ENCODE measurements at places on chromosomes 11 and 22. TPM values are rescaled to one million over a fixed set of nuclear protein-coding genes. Genes with fewer than 3 reads are reported as not detected.
A peak's percentile ranks its signal among the peaks of the same experiment; 100 is the strongest.

- DNase-seq = peak; percentile 97
Measured at GRCh38 chr22:44026630-44027511, 2.8 kb downstream of the PARVB start.

GRCh38 chr22:33459137-33459536 lies 401.0 kb upstream of the SYN3 start:
- DNase-seq = no peak

GRCh38 chr11:133681901-133682300 lies 149.6 kb upstream of the OPCML start:
- no peak for DNase-seq

GRCh38 chr11:89182773-89183518 lies 5.3 kb downstream of the TYR start:
- DNase-seq = peak; percentile 64

Gene MYEOV
- polyA plus RNA-seq = 8.7 TPM

DNA sequence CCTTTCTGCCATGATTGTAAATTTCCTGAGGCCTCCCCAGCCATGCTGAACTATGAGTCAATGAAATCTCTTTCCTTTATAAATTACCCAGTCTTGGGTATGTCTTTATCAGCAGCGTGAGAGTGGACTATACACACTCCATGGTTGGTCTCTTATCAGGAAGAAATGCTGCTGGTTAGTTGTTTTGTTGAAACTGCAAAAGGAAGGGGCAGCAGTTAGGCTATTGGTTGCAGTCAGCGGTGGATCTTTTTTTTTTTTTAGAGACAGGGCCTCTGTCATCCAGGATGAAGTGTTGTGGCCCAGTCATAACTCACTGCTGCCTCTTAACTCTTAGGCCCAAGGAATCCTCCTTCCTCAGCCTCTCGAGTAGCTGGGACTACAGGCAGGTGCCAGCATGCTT lies 51.7 kb downstream of the HSD17B12 start:
- no peak for DNase-seq

Gene MOGAT2
- polyA plus RNA-seq = not detected

Gene CADM1
- polyA plus RNA-seq = 0.83 TPM

DNA sequence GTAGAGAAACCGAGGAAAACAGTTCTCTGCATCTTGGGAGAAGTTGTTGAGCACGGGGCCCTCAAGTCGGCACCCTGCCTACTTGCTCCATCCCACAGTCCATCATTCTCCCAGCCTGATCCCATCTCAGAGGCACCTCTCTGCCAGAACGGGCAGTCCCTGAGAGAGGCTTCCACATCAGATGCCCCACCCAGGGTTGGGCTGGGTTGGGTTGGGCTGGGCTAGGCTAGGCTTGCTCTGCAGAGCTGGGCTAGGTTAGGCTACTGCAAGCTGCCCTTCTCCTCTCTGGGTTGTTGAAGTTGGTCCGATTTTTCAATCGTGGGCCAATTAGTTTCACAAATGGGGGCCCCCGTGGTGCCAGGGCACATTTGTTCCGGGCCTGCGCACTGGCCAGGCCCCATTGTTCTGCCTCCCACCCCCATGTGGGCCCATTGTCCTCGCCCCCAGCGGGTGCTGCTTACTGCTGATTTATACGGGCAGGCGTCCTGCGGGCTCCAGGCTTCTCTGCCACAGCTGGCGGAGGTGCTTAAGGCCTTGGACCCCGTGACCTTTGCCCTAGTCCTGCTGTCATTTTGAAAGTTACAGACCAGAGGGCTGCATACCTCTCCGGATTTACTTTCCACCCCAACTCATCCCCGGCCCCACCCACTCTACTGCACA lies 63.7 kb upstream of the NNMT start:
- no peak for DNase-seq

- peak; percentile 7 for DNase-seq
Measured at GRCh38 chr11:130787973-130788570, 128.2 kb downstream of the SNX19 start.

- DNase-seq = peak; percentile 69
Measured at GRCh38 chr11:46918083-46918787, at the start of gene LRP4. TSS of gene LRP4 (minus strand) at chr11:46918550. CDS start at chr11:46918379, 171 bp downstream.

Gene PACSIN2
- 36.0 TPM for polyA plus RNA-seq

DNA sequence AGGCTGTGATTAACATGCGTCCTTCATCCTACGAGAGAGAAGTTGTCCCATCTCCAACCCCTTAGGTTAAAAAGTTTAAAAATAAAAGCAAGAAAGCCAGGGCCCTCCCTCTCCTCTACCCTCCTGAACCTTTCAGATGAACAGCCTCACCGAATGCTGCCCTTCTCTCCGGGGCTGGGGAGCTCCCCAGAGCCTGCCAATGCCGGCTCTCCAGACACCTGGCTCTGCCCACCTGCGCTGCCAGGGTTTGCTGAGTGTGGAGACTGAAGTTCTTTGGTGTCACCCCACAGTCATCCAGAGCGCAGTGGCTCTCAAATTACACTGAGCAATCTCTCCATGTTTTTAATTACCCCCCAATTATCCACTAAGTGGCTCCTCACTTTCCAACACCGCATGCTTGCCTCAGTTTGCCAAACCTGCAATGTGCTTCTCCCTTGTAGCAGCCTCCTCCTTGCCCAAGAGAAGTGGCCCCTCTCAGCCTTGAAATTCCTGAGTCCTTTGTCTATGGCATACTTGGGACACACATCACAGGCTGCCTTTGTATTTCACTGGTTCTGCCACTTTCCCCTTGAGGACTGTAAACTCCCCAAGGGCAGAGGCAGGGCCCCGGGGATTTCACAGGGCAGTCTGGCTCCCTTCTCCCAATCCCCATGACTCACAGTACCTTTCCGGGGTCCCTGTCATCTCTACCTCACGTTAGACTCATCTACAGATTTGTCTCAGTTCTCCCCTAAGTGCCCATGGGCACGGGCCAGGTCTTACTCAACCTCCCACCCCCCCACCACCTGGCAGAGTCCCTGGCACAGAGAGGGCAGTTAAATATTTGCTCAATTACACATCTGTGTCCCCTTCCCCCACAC lies 2.0 kb downstream of the MYH9 start:
- peak; percentile 81 for DNase-seq

Gene B4GALNT4
- 2.3 TPM for polyA plus RNA-seq

DNA sequence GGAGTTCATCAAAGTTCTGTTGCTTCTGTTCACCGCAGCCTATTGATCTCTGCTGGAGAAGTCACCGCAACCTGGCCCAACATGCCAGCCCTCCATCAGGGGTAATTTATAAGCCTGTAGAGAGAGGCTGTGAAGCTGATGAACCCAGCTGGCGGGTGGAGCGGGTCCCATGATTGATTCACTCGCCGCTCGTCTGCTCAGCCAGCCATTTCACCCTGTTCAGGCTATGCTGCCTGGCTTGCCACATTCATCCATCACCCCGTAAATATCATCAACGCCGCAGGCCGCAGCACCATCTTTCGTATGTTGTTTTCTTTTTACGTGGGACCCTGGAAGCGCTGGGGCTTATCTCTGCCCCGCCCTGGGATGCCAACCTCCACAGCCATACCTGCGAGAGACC lies 116.7 kb upstream of the OPCML start:
- no peak for DNase-seq

Gene GTSE1
- 8.6 TPM for polyA plus RNA-seq

- DNase-seq = peak; percentile 92
Measured at GRCh38 chr22:45709060-45709739, 37.6 kb downstream of the ATXN10 start.

Gene VWCE
- 0.70 TPM for polyA plus RNA-seq

Gene C11orf21
- polyA plus RNA-seq = not detected

- no peak for DNase-seq
Measured at GRCh38 chr11:27552341-27552740, 45.8 kb upstream of the LIN7C start.

Gene NLRP14
- polyA plus RNA-seq = not detected

DNA sequence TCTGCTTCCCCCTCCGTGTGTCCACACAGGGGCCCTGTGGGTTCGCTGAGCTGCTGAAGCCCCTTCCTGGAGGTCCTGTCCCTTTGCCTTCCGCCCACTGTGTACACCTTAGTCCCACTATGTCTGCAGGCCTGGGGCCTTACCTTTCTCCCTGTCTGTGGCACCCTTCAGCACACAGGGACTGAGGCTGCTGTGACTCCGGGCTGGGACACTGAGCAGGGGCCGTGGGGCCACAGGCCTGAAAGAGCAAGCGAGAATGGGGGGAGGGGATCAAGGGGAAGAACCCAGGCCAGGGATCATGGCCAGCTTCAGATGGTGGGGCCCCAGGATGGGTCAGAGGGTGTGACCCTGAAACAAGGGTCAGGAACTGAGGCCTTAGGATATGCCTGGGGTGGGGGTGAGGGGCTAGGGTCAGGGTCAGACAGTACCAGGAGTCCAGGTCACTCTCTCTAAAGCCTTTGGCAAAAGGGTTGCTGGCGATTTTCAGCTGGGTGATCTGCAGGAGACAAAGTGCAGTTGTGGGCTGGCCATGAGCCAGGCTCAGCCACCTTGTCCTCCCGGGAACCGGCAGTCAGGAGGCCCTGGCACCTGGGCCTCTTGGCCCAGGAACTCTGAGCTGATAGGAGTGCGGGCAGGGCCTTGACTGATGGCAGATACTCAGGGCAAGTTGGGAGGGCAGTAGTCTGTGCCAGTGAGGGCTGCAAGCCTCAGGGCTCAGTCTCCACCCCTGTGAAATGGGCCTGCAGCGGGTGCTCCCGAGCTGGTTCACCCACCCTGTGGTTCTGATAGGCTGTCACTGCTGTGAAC lies 2.6 kb upstream of the NUDT8 start:
- DNase-seq = no peak

Gene BTBD18
- polyA plus RNA-seq = not detected

Gene P2RX6
- polyA plus RNA-seq = 2.2 TPM

DNA sequence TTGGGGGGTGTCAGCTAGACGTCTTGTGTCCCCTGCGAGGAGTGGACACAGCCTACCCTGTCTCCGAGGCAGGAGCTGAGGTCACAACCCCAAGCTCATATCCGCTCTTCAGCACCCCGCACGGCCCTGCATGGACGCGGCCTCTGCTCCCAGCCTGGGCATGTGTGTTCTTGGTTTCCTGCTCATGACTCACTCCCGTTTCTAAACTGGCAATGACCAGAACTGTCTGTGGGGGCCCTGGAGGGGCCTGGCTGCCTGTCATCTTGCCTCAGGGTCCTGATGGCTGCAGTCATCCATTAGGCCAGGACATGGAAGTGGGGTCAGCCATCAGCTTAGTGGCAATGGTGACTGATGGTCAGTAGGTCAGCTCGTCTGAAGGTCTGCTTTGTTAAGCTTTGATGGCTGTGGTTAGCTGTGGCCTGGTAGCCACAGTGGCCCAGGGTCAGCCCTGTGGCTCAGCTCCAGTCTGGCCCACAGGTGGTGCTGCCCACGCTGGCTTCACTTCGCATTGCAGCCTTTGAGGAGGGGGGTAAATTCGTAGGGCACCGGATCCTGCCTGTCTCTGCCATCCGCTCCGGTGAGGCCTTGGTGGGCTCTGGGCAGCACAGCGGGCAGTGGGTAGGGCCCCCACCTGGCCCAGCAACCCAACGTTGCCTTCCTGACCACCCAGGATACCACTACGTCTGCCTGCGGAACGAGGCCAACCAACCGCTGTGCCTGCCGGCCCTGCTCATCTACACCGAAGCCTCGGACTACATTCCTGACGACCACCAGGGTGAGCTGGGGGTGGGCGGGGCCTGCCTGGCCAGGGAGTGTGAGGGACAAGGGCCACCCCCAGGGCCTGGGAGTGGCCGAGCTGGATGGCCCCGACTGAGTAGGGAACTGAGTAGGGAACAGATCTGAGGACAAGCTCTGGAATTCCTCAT lies 12.0 kb downstream of the PLCB3 start:
- peak; percentile 39 for DNase-seq

GRCh38 chr11:96215110-96215782 lies 127.7 kb downstream of the MAML2 start:
- peak; percentile 66 for DNase-seq

Gene CALCA
- not detected for polyA plus RNA-seq

DNA sequence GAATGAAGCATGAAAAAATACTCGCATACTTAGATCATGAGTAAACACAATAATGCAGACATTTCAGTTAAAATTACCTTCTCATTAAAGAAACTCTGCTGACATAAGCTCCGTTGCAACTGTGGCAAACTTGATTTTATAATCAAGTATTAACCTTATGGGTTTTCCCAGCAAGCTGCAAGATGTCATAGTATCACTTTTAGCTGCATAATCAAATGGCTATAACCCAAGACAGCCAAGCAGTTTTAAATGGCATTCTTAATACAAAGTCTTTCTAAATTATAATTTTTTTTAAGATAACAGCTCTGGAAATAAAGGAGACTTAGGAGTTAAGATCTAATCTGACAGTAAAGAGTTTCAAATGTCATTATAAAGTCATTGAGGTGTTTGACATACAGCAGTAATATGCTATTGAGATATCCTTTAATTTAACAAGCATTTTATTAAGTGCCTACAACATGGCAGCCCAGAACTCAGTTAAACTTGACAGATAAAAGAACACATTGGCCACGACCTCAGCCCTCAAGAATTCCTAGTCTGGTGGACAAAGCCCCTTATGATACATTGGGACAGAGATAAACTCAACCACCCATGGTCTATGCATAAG lies 163.1 kb upstream of the FAT3 start:
- DNase-seq = no peak

- peak; percentile 97 for DNase-seq
Measured at GRCh38 chr11:64659417-64660144, 63.4 kb downstream of the NRXN2 start.

Gene OR8D1
- not detected for polyA plus RNA-seq

Gene OR8D2
- polyA plus RNA-seq = not detected

Gene KCNC1
- polyA plus RNA-seq = not detected

GRCh38 chr11:766936-767210 lies 10.4 kb downstream of the GATD1 start:
- DNase-seq = no peak

Gene RNF169
- 0.79 TPM for polyA plus RNA-seq

DNA sequence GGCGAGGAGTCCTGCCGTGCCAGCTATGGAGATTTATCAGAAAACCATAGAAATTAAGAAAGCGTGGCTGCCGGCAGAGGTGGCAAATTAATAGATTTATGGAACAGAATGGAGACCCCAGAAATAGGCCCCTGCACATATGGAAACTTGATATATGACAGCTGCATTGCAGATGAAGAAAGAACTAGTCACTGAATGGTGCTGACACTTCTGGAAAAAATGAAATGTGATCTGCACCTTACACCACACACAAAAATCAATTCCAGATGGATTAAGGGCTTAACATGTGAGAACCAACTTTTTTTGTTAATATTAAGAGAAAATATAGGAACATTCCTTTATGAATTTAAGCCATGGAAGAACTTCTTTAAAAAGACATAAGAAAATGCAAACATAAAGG lies 40.3 kb upstream of the TSKU start:
- DNase-seq = peak; percentile 66

Gene CNTF
- 0.46 TPM for polyA plus RNA-seq

Gene PARVA
- polyA plus RNA-seq = 127 TPM

DNA sequence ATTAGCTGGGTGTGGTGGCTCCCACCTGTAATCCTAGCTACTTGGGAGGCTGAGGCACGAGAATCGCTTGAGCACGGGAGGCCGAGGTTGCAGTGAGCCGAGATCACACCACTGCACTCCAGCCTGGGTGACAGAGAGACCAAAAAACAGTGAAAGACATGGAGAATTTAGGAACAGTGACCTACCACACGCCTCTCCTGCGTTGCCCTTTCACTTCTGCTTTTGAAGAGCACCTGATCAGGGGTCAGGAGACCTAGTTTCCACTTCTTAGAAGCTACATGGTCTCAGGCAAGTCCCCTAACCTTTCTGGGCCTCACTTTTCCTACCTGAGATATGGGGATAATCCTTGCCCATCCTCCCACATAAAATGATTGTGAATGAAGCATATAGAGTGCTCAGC lies 12.2 kb downstream of the SLC35C1 start:
- no peak for DNase-seq

Measured in GM23248 (cell line).